ENCODE measurements at places on chromosomes 3 and 15.

GRCh38 chr3:58058361-58059263 is 50.4 kb downstream of the FLNB start:
- DNase-seq, result no peak

- DNase-seq, result no peak
These were observed 25.3 kb downstream of the LPP start for GRCh38 chr3:188179006-188179966.

- DNase-seq, result no peak
These were observed 44.3 kb downstream of the RAB6B start for GRCh38 chr3:133851266-133851906.

- DNase-seq, result peak; percentile 78
These were observed 58.5 kb downstream of the CMSS1 start for GRCh38 chr3:99875929-99876841.

DNA sequence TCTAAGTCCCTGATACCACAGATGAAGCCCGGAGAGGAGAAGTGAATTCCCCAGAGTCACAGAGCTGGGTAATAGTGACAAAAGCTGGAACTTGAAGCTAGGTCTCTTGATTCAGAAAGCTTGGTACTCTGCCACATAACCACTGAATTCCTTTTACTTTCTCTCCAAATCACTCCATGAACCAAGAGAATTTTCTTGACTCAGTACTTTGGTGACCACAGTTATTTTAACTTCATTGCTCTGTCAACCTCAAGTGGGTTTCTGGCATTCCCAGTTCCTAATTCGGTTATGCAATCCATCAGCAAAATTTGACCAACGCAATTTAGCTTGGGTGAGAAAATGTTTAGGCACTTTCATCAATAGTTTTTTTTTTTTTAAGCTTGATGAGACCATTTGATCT is 61.0 kb upstream of the PPARG start:
- no peak for DNase-seq
